ENCODE measurements at places on chromosomes 13 and 19.
A peak's percentile ranks its signal among the peaks of the same experiment; 100 is the strongest.

DNA sequence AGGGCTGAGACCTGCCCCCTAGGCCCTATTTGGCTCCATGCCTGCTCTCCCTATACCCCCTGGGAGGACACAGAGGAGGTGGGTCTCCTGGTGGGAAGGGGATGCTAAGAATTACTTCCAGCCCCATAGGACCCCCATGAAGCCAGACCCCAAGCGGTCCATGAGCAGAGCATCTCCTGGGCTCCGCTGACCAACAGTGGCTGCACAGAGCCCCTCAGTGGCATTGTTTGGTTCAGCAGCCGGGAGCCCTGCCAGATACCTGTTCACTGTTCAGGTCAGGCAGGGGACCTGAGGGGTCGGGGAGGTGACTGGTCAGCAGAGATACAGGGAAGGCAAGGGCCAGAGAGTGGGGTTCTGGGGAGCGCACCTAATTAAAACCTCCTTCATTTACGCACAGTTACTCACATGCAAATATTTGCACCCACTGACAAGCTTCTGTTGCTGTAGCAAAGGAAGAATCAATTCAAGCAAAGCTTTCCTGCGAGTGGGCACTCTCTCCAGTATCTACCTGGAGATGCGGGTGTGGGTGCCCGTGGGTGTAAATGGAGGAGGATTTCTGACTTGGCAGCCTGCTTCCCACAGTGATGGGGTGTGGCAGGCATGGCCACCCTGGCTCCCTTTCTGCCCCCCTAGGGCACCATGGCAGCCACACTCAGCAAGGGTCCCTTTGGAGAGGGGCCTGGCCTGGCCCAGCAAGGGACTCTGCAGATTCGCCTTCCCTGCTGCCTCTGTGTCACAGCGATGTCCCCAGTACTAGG is 83.5 kb downstream of the CHST8 start:
- no peak for DNase-seq

- DNase-seq: no peak
These were observed 167.9 kb downstream of the KLF12 start for GRCh38 chr13:73966331-73966730.

- DNase-seq: no peak
These were observed 785.6 kb upstream of the KLHL1 start for GRCh38 chr13:70893832-70894231.

GRCh38 chr19:2415281-2415972 is 12.0 kb downstream of the TIMM13 start:
- DNase-seq: no peak

- DNase-seq: no peak
These were observed 5.9 kb downstream of the DMKN start for GRCh38 chr19:35507561-35507960.

DNA sequence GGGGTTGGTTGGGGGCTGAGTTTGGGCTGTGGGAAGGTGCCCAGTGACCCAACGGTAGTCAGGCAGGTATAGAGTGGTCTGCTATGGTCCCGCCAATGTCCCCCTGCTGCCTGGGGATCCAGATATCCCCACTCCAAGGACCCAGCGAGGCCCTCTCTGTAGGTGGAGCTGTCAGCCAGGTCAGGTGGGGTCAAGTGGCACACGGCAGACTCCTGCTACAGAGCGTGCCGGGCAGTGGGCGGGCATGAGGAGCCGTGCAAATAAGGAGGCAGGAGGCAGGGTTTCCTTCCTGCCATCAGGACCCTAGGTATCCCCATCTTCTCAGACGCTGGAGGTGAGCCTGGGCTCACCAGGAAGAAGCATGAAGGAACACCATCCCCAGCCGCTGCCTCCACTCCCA is 14.9 kb downstream of the EVI5L start:
- DNase-seq: no peak

DNA sequence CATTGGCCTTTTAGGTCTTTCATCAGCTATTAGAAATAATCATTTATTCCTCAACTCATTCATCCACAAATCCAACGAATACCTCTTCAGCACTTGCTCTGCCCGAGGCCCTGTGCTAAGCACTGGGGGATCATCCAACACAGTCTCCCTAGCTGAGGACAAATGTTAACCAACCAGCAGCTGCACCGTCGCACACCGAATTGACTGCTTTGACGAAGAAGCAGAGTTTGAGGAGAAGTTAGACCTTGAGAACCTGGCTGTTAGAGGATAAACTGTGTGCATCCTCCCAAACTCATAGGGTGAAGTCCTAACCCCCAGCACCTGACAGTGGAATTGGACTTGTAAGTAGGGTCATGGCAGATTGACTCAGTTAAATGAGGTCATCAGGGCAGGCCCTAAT is 170.9 kb downstream of the USP12 start:
- DNase-seq: no peak

GRCh38 chr13:51590971-51591627 is 6.8 kb downstream of the WDFY2 start:
- DNase-seq: no peak

DNA sequence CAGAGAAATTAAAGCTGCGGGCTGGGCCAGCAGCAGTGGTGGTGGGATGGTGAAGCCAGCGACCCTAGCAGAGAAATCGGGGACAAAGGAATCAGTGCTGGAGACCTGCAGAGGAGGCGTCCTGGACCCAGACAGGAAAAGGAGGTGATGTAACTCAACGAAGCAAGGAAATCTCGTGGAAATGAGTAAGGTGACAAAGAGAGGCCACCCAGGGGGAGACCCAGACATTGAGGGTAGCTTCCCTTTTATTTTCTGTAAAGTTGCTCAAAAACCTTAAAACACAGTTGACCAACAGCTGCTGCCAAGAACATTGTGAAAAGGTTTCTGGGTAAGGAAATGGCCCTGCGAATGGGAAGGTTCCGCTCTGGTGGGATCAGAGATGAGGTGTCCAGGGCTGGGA is 13.3 kb upstream of the RETN start:
- no peak for DNase-seq

DNA sequence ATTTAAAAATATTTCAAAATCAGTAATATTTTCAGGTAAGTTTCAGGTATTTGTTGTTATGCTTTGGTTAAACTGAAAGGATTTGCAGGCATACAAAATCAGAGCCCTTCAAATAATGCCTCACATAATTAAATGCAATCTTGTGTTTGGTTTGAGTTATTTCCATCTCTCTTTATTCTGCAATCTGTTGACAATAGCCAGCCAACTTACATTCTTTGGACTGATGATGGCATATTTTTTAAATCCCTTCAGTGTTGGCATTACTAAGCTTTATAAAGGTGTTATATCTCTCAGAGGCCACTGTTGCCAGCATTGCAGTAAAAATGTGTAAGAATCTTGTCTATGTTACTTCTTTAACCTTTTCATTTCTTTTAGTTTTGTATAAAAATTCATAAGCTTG is 257.2 kb upstream of the RFC3 start:
- DNase-seq: no peak

GRCh38 chr19:35123573-35123972 is 8.0 kb downstream of the FXYD3 start:
- no peak for DNase-seq

GRCh38 chr19:8097681-8098567 is 45.4 kb downstream of the CCL25 start:
- no peak for DNase-seq

DNA sequence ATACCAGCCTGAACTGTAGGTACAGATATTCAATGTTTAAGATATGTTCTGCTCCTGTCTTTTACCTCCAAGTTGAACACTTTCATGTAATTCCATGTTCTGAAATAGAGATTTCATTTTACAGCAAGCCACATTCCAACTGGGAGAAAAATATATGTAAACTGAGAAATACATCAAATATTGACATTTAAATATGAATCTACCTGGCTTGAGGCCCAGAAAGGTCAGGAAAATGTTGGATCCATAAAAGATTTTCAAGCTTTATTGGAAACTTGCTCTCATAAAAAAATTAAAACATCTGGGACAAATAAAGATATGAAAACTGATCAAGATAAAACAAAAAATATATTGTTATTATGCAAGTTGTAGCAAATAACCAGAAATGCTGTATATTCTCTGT is 1078.7 kb upstream of the ATXN8OS start:
- no peak for DNase-seq

DNA sequence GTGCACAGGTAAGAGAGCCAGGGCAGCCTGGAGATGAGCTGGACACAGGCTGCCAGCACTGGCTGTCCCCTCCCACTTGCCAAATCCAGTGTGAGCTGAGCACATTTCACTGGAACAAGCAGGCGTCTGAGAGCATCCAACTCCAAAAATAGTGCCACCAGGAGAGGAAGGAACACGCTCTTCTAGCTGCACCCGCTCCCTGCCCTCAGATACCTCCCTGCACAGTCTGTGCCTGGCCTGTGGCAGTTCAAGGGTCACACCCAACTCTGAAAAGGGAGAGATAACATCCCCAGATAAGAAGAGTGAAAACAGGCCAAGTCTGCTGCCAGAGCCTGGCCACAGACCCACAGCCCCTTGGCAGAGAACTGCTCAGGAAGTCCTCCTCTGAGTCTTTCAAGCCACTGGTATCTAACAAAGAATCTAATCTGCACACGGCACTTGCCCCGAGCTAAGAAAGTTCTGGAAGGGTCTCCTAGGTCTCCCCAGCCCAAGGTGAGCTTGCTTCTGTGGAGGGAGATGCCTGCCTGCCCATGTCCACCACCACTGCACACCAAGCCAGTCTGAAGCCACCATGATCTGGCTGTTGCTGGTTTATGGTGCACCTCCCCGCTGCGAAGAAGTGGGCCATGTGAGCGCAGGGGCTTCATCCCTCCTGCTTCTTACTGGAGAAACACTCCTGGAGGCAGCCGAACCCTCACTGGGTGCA is 14.7 kb downstream of the ELL start:
- DNase-seq: peak; percentile 70

GRCh38 chr13:106490569-106491321 is 44.7 kb downstream of the EFNB2 start:
- peak; percentile 49 for DNase-seq

DNA sequence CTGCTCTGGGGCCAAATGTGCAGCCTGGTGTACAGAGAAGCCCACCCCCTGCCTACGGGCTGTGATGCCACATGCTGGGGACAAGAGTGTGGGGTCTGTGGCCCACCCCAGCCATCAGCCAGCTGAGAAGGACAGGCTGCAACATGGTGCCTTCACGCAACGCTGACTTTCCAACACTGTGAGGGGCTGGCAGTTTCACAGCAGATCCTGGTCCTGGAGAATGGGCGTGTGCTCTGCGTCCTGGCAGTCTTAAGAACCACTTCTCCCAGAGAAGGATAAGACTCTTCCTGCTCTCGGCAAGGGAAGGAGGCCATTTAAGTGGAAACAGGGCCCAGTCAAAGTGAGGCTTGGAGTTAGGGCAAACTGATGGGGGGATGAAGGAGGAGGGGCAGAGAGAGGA is 4.6 kb downstream of the LRRC4B start:
- no peak for DNase-seq

GRCh38 chr19:12774588-12775555 is at the start of gene HOOK2:
TSS of gene HOOK2 (minus strand) at chr19:12775552. CDS start at chr19:12775449, 103 bp downstream.
- DNase-seq: peak; percentile 71

DNA sequence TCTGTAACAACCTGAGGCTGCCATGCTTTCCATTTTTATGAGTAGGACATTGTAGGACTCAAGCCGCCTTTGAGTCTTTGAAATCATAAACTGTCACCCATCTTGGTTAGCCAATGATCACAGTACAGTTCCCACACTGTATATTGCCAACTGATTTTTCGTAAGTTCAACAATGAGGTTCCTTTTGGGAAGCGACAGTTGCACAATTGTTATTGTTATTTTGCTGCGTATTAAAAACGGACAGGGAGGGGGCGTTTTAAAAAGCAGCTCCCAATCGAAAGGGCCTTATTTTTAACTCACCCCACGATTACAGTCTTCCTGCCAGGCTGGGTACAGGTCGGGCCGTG is 601 bp downstream of the SLC46A3 start:
- DNase-seq: no peak

GRCh38 chr13:112838038-112838841 is 130.8 kb upstream of the MCF2L start:
- no peak for DNase-seq

DNA sequence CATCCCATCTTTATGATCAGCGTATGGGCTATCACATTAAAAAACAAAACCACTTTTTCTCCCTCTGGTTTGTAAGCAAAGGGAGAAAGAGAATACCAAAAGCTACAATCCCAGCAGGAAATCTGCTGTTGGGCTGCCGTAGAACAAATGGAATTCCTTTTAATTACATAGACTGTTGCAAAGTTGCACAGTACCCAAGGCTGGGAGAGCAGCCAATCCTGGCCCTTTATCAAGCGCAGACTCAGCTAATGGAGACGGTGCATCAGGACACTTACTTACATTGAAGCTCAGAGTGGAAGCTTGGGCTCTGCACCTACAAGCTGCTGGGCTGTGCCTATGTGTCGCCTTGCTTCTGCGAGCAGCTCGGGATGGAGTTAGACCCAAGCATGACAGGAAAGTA is 15.2 kb downstream of the CCNA1 start:
- no peak for DNase-seq

GRCh38 chr13:99322297-99323103 is 15.3 kb upstream of the GPR183 start:
- DNase-seq: no peak

- no peak for DNase-seq
These were observed 36.2 kb downstream of the METTL21C start for GRCh38 chr13:102658660-102659059.

- DNase-seq: no peak
These were observed 757 bp downstream of the FBN3 start for GRCh38 chr19:8148410-8149260.

DNA sequence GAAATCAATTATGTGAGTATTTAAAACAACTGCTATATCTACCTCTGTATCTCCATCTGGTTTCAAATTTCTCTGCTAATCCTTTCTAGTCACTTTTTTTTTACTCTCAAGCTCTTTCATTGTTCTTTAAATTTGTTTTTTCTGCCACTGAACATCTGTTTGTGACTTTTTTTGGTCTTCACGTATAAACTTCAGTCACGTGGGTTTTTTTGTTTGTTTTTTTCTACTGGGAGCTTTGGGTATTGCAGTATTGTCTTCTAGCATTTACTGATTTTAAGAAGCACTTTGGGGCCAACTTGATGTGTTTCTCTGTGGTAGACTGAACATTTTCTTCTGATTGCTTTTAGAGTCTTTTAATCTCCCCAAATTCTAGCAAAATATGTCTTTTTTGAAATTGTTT is 262.6 kb upstream of the RXFP2 start:
- DNase-seq: no peak

GRCh38 chr13:41710771-41711170 is 250.1 kb downstream of the VWA8 start:
- DNase-seq: no peak

- no peak for DNase-seq
These were observed 98.8 kb upstream of the PCDH9 start for GRCh38 chr13:67328895-67329294.

GRCh38 chr13:94433055-94433961 is 46.2 kb downstream of the DCT start:
- DNase-seq: no peak

DNA sequence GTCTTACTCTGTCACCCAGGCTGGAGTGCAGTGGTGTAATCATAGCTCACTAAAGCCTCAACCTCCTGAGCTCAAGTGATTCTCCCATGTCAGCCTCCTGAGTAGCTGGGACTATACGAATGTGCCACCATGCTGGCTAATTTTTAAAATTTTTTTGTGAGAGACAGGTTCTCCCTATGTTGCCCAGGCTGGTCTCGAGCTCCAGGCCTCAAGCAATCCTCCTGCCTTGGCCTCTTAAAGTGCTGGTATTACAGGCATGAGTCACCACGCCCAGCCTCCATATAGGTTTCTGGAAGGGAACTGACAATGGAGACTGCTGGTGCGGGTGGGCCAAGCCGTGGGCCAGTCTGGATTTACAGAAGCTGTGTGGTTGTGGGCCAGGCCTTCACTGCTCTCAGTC is 189.2 kb downstream of the URI1 start:
- no peak for DNase-seq

- DNase-seq: no peak
These were observed 187.6 kb downstream of the TUBA3C start for GRCh38 chr13:18993884-18994660.

GRCh38 chr19:49442354-49442753 is 1.0 kb upstream of the SLC17A7 start:
- no peak for DNase-seq
